ENCODE measurements at places on chromosomes 7 and 10.

DNA sequence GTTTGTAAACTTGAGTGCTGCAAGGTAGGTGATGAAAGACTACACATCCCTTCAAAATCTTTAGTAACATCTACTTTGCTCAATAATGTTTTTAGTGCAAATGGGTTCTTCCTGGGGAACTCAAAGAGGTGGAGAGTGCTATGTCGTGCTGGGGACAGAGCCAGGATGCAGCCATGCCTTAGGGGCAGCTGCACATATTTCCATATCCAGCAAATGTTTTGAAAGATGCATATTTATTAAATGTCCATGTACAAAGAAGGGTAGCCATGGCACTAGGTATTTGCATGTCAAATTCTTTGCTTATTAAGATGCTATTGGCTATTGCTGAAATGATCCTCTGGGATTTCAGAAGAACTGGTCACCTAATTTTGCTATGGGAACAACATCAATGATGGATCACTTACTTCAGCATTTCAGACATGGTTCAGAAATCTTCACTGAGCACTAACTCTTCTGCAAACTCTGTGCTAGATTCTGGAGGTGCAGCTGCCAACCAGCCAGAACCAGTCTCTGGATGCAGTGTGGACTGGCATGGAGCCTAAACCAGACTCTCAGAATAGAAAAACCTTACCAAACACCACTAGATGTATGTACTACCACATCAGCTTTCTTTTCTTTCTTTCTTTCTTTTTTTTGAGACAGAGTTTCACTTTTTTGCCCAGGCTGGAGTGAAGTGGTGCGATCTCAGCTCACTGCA is 31.7 kb upstream of the DNMBP start:
- DNase-seq = no peak

DNA sequence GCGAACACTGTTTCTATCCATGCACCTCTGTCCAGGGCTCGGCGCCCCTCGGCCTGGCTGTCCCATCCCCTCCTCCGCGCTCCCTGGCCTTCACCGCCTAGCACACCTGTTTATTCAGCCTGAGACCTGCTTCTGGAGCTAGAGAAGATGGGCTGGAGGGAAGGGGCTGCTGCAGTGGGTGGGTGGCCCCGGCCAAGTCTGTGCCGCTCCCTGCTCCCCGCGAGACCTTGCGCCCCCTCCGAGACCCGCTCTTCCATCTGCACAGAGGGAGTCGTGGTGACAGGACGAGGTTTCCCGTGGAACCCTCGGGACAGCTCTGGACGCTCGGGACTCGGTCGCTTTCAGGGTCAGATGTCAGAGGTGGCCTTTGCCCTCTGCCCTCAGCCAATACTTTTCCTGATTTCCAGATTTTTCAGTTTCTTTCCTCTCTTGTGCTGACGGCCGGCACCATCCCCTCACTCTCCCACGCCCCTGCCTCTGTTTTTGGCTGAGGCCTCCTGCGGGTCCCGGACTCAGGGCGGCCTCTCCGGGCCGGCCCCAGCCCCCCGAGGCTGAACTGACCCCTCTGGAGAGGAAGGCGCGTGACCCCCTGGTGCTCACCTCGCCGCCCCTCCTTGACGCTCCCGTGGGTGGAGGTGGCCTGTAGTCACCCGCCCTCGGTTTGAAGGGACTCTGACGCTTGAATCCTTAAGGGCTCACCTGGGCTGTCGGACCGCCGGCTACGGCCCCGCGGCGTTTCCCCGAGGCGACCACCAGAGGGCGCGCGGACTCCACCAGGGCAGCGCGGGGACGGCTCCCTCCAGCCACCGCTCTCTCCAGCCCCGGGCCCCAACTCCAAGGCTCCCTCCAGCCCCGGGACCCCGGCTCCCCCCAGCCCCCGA is 15.6 kb downstream of the SHH start:
- no peak for DNase-seq

DNA sequence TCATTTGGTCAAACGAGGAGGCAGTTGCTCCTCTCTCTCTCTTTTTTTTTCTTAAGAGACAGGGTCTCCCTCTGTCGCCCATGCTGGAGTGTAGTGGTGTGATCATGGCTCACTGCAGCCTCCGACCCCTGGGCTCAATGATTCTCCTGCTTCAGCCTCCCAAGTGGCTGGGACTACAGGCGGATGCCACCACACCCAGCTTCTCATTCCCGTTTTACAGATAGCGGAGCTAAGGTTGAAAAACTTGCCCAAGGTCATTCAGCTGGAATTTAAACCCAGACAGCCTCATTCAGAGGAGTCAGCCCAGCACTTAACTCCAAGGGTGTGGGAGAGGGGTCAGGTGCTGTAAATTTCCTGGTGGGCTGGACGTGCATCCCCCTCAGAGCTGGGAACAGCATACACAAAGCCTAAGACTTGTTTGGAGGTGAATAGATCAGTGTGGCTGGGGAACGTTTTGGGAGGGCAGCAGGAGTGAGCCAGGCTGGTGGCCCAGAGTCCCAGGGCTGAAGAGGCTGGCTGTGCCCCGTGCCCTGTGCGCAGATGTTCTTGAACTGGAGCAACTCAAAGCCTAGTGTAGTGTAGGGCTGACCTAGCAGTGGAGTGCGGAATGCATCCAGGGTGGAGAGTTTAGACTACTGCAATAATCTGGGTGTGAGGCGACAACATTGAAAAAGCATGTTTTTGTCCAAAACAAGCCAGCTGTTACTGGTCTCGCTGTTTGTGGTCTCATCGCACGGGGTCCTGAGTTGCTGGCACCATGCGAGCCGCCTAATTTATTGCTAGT is 2.3 kb downstream of the HTRA1 start:
- no peak for DNase-seq

DNA sequence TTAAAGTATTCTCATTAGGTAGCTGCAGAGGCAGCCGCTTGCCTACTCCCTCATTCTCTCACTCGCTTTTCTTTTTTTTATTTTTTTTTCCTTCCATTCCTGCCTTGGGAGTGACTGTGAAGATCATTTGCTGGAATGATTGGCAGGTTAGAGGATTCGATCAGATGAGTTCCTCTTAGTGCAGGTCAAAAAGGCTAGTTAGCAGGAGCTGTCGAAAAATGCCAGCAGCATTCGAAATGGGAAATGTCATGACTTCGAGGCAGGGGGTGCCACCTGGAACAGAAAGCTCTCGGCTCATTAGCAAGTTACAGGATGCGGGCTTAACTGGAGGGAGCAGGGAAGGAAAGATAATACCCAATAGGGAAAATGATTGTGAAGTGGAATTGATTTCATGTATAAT is 137.5 kb upstream of the FZD1 start:
- no peak for DNase-seq

- no peak for DNase-seq
These were observed 197.3 kb upstream of the PODXL start for GRCh38 chr7:131753620-131754222.

DNA sequence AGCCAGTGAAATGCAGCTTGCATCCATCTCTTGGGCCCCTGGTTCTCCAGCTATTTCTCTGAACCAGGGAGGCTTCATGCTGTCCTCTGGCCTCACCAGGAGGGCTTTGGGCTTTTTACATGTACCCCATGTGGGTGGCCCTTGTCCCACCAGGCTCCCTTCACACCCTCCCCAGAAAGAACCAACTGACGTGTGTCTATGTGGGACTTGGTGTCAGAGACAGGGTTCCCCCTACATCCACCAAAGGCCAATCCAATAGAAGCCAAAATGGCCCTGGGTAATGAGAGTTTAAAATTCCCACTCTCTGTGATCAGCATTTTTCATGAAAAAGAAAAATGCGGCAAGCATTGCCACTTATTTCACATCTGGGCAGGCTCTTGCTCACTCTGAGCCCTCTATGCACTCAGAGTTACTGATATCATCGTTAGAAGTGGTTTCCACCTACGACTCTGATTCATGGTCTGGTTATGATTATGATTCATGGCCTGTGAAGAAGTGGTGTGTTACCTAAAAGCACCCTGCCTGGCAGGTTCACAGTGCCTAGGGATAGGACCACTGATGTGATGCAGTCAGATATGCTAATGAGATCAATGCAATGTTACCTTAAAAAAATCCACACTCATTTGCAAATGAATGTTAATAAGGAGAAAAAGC is 133.5 kb downstream of the BUB3 start:
- DNase-seq = no peak

GRCh38 chr10:110671788-110672579 is 27.8 kb downstream of the RBM20 start:
- DNase-seq = no peak

GRCh38 chr7:139340808-139341057 is 404 bp upstream of the FMC1 start:
- no peak for DNase-seq

GRCh38 chr7:30082686-30083085 is 52.1 kb upstream of the MTURN start:
- DNase-seq = no peak

GRCh38 chr7:54858008-54858692 is 99.1 kb upstream of the SEC61G start:
- DNase-seq = no peak

GRCh38 chr10:29227201-29227600 is 61.7 kb upstream of the LYZL1 start:
- no peak for DNase-seq

- peak; percentile 93 for DNase-seq
These were observed 137.3 kb downstream of the SEMA3C start for GRCh38 chr7:80781561-80781979.

DNA sequence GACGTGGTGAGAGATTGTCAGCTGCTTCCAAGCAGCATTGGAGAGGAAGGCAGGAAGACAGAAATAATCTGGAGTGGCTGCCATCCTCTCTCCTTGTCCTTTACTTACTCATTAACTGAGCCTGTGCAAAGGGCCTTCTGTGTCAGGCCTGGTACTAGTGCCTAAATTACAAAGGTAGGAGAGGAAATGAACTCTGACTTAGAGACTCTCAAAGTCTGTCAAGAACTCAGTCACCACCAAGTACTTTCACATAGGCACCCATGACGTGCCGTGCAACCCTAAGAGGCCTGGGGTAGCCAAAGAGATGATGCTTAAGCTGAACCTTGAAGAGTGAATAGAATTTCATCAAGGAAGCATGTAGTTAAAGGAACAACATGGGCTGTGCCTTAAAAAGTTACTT is 866.9 kb downstream of the LRMDA start:
- DNase-seq = no peak

- no peak for DNase-seq
These were observed 30.0 kb downstream of the NET1 start for GRCh38 chr10:5442065-5442989.

DNA sequence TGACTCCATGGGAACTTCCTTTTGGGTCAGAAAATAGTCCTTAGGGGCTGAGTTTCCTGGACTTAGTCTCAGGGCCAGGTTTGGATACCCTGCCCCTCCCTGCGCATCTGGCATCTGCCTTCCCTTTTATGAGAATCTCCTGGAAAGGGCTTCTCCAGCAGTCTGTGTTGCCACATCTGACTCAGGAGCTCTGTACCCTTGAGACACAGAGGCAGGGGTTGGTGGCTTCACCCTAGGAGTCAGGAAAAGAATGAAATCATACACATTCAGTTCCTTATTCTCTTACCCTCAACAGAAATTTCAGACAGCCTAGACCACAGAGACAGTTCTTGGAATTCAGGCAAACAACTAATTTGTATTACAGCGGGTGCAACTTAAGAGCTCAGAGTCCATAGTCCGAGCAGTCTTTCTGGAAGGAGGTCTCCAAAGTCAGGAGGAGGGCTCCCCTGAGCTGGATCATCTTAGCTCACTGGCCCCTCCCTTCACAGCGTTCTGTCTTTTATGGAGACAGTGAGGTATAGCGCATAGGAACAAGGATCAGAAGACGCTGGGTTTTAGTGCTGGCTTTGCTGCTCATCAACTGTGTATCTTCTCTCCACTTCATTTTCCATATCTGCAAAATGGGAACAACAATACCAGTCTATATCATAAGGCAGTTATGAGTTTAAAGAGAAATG is 3.0 kb upstream of the PLAU start:
- DNase-seq = peak; percentile 80

GRCh38 chr10:1574719-1575118 is 162.6 kb downstream of the ADARB2 start:
- DNase-seq = no peak

DNA sequence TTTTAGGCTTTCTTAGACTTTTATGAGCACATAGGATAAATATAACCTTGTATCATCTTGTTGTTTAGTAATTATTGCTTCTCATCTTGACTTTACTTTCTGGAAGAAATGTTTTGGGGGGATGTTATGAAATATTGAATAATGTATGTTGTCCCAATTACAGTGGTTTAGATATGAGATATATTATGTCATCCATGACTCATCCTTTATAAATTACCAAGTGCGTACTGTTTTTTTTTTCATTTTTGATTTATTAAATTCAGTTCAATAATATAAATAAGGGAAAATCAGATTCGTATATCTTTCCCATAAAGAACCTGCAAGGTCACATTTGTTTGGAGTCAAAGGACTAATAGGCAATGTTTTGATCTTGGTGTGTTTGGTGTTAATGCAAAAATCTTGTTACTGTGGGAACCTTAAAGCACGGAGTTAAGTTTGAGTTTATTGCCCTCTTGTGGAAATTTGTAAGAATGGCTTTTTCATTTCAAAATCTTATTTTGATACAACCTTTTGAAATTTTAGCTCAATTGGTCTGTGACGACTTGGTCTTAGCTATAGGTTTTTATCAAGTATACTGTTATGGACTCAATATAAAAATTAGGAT is 108.6 kb downstream of the SRI start:
- no peak for DNase-seq

DNA sequence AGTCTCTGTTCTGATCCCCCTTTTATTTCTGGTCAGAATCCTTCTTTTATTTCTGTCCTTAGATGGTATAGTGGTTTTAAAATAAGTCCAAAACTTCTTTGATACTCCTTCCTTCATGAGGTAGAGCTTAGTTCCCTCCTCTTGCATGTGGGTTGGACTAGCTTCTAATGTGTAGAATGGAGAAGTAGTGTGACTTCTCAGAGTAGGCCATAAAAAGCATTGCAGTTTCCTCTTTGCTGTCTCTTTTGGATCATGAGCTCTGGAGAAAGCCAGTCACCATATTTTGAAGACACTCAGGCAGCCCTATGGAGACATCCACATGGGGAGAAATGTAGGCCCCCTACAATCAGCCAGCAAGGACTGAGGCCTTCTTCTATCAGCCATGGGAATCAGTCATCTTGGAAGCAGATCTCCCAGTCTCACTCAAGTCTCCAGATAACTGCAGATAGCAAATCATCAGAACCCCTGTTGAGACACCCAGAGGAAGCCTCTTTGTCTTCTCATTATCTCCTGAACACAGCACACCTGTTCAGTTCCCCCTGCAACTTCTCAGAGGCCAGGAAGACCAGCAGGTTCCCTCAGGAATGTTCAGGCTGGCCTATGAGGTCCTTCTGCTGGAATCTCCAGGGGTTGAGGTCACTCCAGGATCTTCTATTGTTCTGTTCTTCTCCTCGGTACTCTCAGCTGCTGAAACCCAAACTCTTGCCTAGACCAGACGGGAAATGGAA is 511.9 kb upstream of the ZMIZ1 start:
- DNase-seq = no peak

GRCh38 chr10:87596351-87596750 is 63.3 kb upstream of the PAPSS2 start:
- DNase-seq = no peak

- no peak for DNase-seq
These were observed 593.6 kb downstream of the GRM8 start for GRCh38 chr7:126659124-126659523.

GRCh38 chr7:94266238-94266644 is 128.5 kb upstream of the COL1A2 start:
- peak; percentile 34 for DNase-seq
